Peyer's patch (tissue), 4 donors: ENCODE measurements at places on chromosomes 3 and 15. TPM values are rescaled to one million over a fixed set of nuclear protein-coding genes. Genes with fewer than 3 reads are reported as not detected.

GRCh38 chr15:67100801-67101581, 35.6 kb downstream of the SMAD3 start:
- H3K4me3 ChIP-seq: no peak overlapping the region
- H3K4me1 ChIP-seq: peaks cover 11% of the 10 kb centered on the region
- no peaks in the 10 kb centered on the region for H3K27me3 ChIP-seq
- DNase-seq: no peak

DNA sequence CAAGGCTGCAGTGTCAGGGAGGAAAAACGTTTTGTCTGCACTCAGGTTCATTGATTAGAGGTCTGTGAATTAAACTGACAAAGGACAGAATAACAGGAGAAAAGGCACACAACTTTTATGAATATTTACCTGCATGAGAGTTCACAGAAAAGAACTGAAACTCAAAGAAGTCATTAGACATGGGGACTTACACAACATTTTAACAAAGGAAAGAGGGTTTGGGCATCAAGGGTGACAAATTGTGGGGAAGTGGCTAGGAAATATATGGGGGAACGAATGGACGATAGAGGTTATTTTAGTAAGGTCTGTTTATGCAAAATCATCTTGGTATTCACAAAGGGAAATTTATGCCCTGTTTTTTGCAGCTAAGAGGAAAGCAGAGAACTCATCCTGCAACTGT, 65.6 kb upstream of the C15orf39 start:
- no peaks in the 10 kb centered on the region for H3K27me3 ChIP-seq
- no peaks in the 10 kb centered on the region for H3K36me3 ChIP-seq
- H3K4me1 ChIP-seq: no peaks in the 10 kb centered on the region
- no peak overlapping the region for H3K27ac ChIP-seq

DNA sequence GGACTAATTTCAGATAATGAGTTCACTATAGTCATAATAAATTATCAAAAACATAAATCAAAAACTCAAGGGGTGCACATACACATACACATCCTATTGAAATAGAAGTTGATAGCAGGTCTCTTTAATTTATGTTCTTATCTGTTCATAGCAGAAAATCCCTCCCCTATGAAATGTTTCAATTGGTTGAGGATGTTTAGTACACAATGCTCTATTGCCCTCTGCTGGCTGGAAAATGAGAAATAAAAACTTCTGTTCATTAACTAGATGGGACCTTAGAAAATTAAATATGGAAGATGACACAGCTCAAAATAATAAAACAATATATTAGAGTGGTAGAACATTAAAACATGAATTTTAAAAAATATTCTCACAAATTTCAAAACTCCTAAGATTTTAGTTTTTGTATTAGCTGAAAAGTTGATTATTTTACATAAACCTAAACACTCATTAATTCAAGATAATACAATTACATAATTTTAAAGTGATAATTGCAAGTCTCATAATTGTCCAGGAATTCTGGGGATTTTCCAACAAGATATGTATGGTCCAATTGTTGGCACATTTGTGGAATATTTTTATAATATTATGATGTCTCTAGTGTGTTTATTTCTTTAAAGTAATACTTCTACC, 735.0 kb downstream of the ROBO1 start:
- no peaks in the 10 kb centered on the region for H3K27me3 ChIP-seq
- no peak overlapping the region for H3K4me3 ChIP-seq
- H3K36me3 ChIP-seq: no peaks in the 10 kb centered on the region
- no peak for DNase-seq
- no peaks in the 10 kb centered on the region for H3K4me1 ChIP-seq

GRCh38 chr3:189324538-189325138, 152.9 kb downstream of the TPRG1 start:
- DNase-seq: peak; percentile 93
- H3K27ac ChIP-seq: peak overlapping the region; percentile 59
- H3K36me3 ChIP-seq: no peaks in the 10 kb centered on the region
- H3K4me1 ChIP-seq: peaks cover 15% of the 10 kb centered on the region
- H3K4me3 ChIP-seq: no peak overlapping the region

DNA sequence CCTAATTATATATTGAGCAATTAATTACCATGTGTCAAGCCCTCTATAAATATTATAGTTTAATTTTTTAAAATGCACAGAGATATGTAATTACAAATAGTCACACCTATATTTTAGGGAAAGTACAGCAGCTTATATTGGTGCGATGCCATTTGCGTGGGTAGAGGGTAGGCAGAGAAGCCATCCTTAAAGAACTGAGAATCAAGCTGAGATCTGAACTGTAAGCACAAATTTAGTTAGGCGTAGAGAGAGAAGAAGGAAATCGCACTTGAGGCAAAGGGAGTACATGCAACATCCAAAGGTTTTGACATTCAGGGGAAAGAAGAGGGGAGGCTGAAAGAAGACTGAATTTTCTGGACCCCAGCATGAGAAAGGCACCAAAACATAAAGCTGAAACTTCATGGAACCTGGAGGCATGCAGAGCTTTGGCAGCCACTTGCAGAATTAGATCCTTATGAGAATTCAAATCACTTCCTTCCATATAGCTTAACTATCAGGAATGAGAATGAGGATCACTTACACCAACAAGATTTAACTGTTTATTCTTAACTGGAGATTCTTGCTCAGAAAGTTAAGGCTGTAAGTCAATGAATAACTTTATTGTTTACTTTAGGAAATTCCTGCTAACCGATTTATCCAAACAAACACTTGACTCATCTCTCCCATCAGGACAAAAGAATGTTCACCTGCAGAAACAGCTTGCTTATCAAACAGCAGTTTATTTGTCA, 114.3 kb downstream of the TGFBR2 start:
- H3K4me1 ChIP-seq: no peaks in the 10 kb centered on the region
- DNase-seq: no peak
- no peak overlapping the region for H3K4me3 ChIP-seq
- H3K27ac ChIP-seq: no peak overlapping the region
- H3K27me3 ChIP-seq: no peaks in the 10 kb centered on the region

The THAP10 gene
- total RNA-seq: 1.7 TPM

The CYP1A2 gene
- not detected for total RNA-seq

The ECE2 gene
- total RNA-seq: not detected
